Activated naive CD8-positive, alpha-beta T cell treated with anti-CD3 and anti-CD28 coated beads, Interleukin-2, amount 50 U/mL, for 24 hours (primary cell): ENCODE measurements at places on chromosomes 7 and 10.

GRCh38 chr7:16915405-16915804, 33.6 kb upstream of the AGR3 start:
- DNase-seq, result no peak

- no peak for DNase-seq
These were observed 17.7 kb downstream of the ACSM6 start for GRCh38 chr10:95211606-95212279.

GRCh38 chr10:75015442-75015841, 96.0 kb upstream of the SAMD8 start:
- DNase-seq, result no peak

GRCh38 chr7:5649641-5650040, 131.8 kb downstream of the RNF216 start:
- no peak for DNase-seq

DNA sequence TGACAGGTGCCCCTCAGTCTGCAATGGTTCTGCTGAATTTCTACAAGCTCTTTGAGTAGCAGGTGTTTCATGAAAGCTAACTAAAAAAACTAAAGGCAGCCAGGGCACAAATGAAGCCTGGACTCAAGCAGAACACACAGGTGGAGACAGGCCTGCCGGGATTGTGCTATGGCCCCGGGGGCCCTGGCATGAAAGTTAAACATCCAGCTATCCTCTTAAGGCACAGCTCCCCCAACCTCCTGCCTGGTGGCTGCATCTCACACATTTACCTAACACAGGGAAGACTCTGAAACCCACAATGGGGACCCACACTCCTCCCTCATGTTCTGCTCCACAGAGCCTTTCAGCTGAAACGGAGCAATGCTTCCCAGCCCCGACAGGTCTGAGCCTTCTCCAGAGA, 76.3 kb upstream of the CAMK2B start:
- no peak for DNase-seq

GRCh38 chr7:90178679-90179278, 24.5 kb downstream of the STEAP1 start:
- peak; percentile 7 for DNase-seq

DNA sequence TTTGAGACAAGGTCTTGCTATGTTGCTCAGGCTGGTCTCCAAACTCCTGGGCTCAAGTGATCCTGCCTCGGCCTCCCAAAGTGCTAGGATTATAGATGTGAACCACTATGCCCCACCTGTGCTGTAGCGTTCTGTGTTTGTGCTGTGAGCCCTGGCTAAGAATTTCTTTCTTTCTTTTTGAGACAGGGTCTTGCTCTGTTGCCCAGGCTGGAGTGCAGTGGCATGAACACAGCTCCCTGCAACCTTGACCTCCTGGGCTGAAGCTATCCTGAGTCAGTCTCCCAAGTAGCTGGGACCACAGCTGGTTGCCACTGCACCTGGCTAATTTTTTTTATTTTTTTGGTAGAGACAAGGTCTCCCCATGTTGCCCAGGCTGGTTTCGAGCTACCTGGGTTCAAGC, 11.4 kb downstream of the TSPAN13 start:
- no peak for DNase-seq

GRCh38 chr10:69474742-69475432, 23.6 kb downstream of the TSPAN15 start:
- DNase-seq, result no peak

- no peak for DNase-seq
These were observed 608.9 kb downstream of the PTPRN2 start for GRCh38 chr7:157978766-157979165.

DNA sequence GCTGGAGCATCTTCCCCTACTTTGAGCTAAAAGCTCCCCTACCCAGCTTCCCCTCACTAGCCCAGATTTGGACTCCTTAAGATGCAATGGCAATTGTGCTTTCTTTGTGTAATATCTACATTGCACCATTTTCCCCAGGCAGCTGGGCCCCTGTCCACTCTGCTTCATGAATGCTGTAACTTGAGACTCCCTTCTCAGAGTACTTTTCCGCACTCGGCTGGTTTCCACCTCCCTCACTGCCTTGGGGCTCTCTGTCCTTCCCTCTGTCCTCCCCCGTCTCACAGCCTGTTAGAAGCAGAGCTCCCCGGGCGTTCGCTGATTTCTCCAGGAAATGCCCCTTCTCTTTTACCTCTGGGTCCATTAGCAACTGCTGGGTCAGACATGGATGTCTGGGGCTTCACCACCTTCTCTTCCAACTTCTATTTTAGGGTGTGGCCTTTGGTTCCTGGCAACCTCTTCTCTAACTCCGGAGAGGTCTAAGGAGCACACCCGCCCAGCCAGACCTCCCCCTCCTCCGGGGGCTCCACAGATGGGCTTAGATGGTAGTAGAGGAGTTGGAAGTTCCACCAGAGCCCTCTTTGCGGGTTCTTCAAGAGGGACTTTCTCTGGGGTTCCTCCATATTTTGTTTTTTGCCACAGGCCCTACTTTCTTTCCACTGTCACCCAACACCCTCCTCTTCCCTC, 2.9 kb upstream of the TMEM72 start:
- no peak for DNase-seq

GRCh38 chr7:71364551-71364950, 232.6 kb downstream of the GALNT17 start:
- DNase-seq, result no peak

- no peak for DNase-seq
These were observed 67.5 kb downstream of the PARP12 start for GRCh38 chr7:139995017-139995915.

GRCh38 chr10:33381451-33382215, 47.2 kb upstream of the NRP1 start:
- DNase-seq, result no peak

DNA sequence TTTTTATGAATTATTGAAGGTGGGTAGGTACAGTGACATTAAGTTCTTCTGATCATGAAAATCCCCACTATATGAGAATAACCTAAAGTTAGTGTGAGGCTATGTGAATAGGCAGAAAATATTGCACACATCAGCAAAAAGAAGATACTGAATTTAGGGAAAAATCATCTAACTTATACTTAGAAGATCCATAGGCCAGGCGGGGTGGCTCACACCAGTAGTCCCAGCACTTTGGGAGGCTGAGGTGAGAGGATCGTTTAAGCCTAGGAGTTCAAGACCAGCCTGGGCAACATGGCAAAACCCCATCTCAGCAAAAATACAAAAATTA, 49.5 kb upstream of the ARHGAP12 start:
- DNase-seq, result no peak

DNA sequence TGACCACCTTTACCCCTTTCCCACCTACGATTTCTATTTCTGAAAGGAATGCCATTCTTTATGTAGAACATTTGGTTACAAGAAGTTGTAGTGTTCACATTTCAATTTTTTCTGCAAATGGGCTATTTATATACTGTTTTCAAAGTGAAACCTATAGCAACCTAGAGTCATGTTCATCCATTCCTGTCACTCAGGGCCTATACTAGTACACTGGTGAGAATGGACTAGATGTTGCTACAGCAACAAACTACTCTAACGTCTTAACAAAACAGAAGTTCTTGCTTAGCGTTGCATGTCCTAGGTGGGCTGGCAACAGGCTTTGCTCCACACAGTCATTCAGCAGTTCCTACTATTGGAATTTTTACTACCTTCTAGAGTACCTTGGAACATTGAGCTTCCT, 16.3 kb downstream of the CASD1 start:
- no peak for DNase-seq

GRCh38 chr7:134771889-134772288, 7.5 kb upstream of the CALD1 start:
- DNase-seq, result no peak
